Natural killer cell treated with Interleukin-12 subunit alpha and Interleukin-12 subunit beta and Interleukin-15 and Interleukin-18, amount 100 ng/mL, for 72 hours (primary cell): ENCODE measurements at places on chromosomes 1 and 21. TPM values are rescaled to one million over a fixed set of nuclear protein-coding genes. Genes with fewer than 3 reads are reported as not detected.
A peak's percentile ranks its signal among the peaks of the same experiment; 100 is the strongest.

- H3K4me3 ChIP-seq: no peak overlapping the region
- H3K27ac ChIP-seq: no peak overlapping the region
- H3K36me3 ChIP-seq: no peaks in the 10 kb centered on the region
- DNase-seq: no peak
Observed at GRCh38 chr1:6126521-6127067, 53.5 kb downstream of the CHD5 start.

- no peak overlapping the region for H3K4me3 ChIP-seq
- H3K27ac ChIP-seq: no peak overlapping the region
- no peaks in the 10 kb centered on the region for H3K4me1 ChIP-seq
- DNase-seq: no peak
Observed at GRCh38 chr1:205963352-205964155, 20.3 kb upstream of the SLC26A9 start.

DNA sequence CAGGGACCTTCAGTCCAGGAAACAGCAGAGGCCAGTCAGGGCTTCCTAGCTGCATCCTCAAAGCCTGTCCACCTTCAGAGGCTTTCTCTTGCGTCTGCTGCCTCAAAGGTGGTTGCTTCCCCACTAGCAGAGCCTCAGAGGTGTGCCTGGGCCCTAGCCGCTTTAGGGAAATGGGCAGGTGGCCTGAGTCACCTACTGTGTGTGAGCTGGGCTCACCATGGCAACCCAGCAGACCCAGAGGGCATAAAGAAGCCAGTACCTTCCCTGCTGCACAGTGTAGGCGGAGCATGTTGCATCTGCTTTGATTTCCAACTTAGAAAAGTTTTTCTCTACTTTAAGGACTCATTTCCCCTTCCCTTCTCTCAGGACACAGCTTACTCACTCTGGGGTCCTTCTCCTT is 12.5 kb downstream of the SLC9A1 start:
- no peak overlapping the region for H3K27ac ChIP-seq
- peaks cover 28% of the 10 kb centered on the region for H3K4me1 ChIP-seq
- no peaks in the 10 kb centered on the region for H3K36me3 ChIP-seq
- DNase-seq: no peak
- H3K4me3 ChIP-seq: no peak overlapping the region
- H3K27me3 ChIP-seq: no peaks in the 10 kb centered on the region

DNA sequence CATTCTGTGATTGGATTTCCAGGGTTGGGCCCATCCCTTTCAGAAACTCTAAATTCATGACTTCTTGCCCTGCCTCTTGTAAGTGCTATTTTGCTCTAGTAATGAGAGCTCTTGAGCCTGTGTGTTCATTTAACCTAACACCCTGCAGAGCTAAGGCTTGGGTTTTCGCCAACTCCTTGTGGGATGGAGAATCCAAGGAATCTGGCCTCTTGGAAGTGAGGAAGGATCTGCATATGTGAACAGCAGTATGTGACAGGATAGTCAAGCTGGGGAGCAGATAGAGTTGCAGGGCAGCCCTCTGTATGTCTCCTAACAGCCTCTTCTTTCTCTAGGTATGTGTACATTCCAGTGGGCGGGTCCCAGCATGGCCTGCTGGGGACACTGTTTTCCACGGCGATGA is 258.9 kb downstream of the HHAT start:
- no peak overlapping the region for H3K4me3 ChIP-seq
- H3K4me1 ChIP-seq: peaks cover under 1% of the 10 kb centered on the region
- DNase-seq: no peak
- H3K27ac ChIP-seq: no peak overlapping the region

DNA sequence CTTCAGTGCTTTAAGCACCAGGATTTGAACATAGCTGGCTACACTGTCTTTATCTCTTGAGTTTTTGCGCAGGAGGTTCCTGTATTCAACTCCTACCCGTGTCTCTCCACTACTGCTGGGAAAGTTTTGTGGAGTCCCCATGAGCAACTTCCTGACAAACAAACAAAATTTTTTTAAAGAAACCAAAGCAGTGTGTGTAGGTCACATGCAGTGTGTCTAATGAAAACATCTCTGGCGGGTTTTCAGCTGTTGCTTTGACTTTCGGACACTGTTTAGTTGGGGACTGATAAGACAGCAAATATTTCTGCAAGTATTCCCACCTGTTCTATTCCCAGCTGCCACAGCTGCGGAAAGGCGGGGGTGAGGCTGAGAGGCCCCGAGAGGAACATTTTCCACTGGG is 2.0 kb downstream of the PSEN2 start:
- H3K4me3 ChIP-seq: peak overlapping the region; percentile 54
- H3K36me3 ChIP-seq: no peaks in the 10 kb centered on the region
- peak overlapping the region; percentile 43 for H3K27ac ChIP-seq
- DNase-seq: no peak

GRCh38 chr1:219988387-219988786 is 57.9 kb downstream of the EPRS1 start:
- H3K36me3 ChIP-seq: peaks cover 29% of the 10 kb centered on the region
- no peak for DNase-seq
- H3K27ac ChIP-seq: no peak overlapping the region
- H3K4me3 ChIP-seq: no peak overlapping the region
- H3K27me3 ChIP-seq: no peaks in the 10 kb centered on the region

GRCh38 chr1:167555971-167556714 is 2.6 kb upstream of the CREG1 start:
- H3K36me3 ChIP-seq: no peaks in the 10 kb centered on the region
- peak overlapping the region; percentile 23 for H3K4me3 ChIP-seq
- H3K4me1 ChIP-seq: peaks cover 14% of the 10 kb centered on the region

GRCh38 chr1:69433073-69433472 is 134.6 kb upstream of the LRRC7 start:
- no peaks in the 10 kb centered on the region for H3K4me1 ChIP-seq
- H3K27ac ChIP-seq: no peak overlapping the region
- DNase-seq: no peak
- H3K36me3 ChIP-seq: no peaks in the 10 kb centered on the region
- H3K27me3 ChIP-seq: no peaks in the 10 kb centered on the region
- no peak overlapping the region for H3K4me3 ChIP-seq

GRCh38 chr1:40646315-40646714 is 19.2 kb downstream of the RIMS3 start:
- H3K4me3 ChIP-seq: no peak overlapping the region
- H3K4me1 ChIP-seq: peaks cover 7% of the 10 kb centered on the region
- no peaks in the 10 kb centered on the region for H3K36me3 ChIP-seq
- no peak overlapping the region for H3K27ac ChIP-seq
- peaks cover 7% of the 10 kb centered on the region for H3K27me3 ChIP-seq

GRCh38 chr1:231836227-231836893 is 209.8 kb downstream of the DISC1 start:
- no peaks in the 10 kb centered on the region for H3K36me3 ChIP-seq
- no peak overlapping the region for H3K27ac ChIP-seq
- no peak overlapping the region for H3K4me3 ChIP-seq

- peak overlapping the region; percentile 92 for H3K27ac ChIP-seq
- peaks cover 10% of the 10 kb centered on the region for H3K36me3 ChIP-seq
- peak overlapping the region; percentile 90 for H3K4me3 ChIP-seq
- H3K27me3 ChIP-seq: peaks cover 4% of the 10 kb centered on the region
- DNase-seq: peak; percentile 66
Observed at GRCh38 chr1:39737546-39738169, 1.0 kb upstream of the PPIE start.

Gene AMY2A
- not detected for total RNA-seq

Gene TTC34
- total RNA-seq: 0.40 TPM

Gene S100A2
- not detected for total RNA-seq
